ENCODE measurements at places on chromosomes 5 and 9.

DNA sequence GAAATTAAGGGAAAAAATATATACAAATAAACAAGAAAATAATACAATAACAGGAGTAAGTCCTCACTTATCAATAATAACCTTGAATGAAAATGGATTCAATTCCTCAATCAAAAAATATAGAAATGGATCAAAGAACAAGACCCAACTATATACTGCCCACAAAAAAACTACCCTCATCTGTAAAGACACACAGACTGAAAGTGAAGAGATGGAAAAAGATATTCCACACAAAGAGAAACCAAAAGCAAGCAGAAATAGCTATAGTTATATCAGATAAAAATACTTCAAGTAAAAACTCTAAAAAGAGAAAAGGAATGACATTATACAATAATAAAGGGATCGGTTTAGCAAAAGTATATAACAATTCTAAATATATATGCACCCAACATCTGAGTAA lies 66.5 kb downstream of the KIAA0825 start:
- no peak for DNase-seq

DNA sequence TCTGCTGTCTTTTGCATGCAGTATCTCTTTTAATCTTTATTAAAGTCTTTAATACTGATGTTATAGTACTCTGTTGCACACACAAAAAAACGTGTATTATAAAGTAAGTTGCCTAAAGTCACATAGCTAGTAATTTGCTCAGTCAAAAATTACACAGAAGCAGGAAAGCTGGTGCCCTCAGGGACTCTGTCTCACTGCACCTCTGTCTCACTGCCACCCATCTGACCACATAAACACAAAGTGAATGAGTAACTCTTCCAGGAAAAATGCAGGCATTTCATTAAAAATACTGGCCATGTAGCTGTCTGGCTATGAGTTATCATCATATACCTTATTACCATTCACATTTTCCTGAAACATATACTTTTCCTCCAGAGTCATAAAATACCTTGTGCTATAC lies 591.7 kb downstream of the CSNK1G3 start:
- DNase-seq = no peak

- no peak for DNase-seq
These were observed 47.9 kb downstream of the SLIT3 start for GRCh38 chr5:169253071-169253470.

- no peak for DNase-seq
These were observed 275.2 kb upstream of the IRX1 start for GRCh38 chr5:3320317-3320875.

DNA sequence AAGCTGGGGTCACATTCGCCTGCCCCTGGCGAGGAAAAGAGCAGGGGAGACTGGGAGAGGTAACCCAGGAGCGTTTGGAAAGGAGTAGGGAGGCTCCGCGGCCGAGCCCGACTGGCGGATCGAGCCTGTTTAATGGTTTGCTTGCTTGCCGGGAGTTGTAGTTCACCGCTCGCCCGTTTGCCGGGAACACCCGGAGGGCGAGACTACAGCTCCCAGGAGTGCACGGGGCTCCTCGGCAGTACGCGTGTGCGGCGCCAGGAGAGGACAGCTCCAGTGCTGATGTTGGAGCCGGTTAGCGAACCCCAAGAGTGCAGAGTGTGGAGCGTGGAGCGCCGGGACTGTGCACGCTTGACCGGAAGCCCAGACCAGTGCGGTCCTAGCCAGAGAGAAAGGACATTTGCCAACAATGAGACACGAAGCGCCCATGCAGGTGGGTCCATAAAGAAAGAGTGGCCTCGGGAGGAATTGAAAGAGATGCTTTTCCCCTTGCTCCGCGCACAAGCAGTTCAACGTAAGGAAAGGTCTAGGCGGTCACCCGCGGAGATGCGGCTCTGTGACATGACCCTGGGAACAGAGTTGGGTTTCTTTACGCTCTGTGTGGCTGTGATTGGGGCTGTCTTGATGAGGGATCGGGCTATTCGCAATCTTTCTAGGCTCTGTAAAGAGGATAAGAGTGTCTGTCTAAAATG lies at the start of gene RAB3C:
Gene RAB3C, plus strand, starts transcription at position 273 of the 689 bp plus-strand sequence. Its CDS starts 134 bp downstream, at position 407.
- peak; percentile 19 for DNase-seq

- DNase-seq = no peak
These were observed 349.9 kb downstream of the PIK3R1 start for GRCh38 chr5:68565427-68565826.

DNA sequence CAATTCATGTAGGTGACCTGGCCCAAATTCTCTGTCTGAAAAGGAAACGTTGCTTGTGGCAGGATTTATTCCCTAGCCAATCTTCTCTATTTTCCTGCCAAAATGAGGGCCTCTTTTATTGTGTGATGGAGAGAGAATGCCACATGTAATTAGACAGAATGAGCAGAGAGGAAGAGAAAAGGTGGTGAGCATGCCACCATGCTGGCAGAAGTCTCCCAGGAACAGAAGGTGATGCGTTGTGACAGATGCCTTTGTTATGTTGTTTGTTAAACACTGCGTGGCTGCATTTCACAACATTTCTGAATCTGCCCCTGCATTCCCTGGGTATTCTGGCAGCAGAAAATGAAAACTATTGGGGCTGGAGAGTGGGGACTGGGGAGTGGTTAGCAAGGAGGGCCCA lies 577.6 kb downstream of the TLR4 start:
- no peak for DNase-seq
